ENCODE measurements at places on chromosomes 3 and 15. TPM values are rescaled to one million over a fixed set of nuclear protein-coding genes. Genes with fewer than 3 reads are reported as not detected.

ATP13A5 gene
- not detected for total RNA-seq

CAMK2N2 gene
- total RNA-seq = not detected

EAF2 gene
- total RNA-seq = 2.3 TPM

DAZL gene
- not detected for total RNA-seq

GRCh38 chr3:15982243-15982642 is 184.5 kb upstream of the ANKRD28 start:
- DNase-seq = no peak

DNA sequence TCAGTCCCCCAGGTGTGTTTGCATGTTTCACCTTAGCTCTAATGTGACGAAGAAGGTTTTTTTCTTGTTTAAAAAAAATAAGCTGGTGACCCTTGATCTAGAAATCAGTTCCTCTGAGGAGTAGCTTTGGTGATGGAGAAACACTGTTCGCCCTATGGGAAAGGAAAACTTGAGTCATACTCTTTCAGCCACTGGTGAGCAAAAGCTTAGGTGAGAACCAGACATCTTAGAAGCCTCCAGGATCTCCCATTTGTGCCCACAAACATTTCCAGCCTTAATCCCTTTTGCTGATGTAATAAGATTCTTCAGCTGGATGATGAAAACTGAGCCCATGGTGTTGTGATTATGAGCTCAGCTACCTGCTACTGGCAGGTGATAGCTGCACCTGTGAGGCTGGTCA is 37.8 kb downstream of the SLC27A2 start:
- DNase-seq = peak; percentile 52

GRCh38 chr3:158492685-158493084 is 78.3 kb upstream of the MLF1 start:
- no peak for DNase-seq

- no peak for DNase-seq
These were observed 100.8 kb downstream of the TPRG1 start for GRCh38 chr3:189272500-189273119.

DNA sequence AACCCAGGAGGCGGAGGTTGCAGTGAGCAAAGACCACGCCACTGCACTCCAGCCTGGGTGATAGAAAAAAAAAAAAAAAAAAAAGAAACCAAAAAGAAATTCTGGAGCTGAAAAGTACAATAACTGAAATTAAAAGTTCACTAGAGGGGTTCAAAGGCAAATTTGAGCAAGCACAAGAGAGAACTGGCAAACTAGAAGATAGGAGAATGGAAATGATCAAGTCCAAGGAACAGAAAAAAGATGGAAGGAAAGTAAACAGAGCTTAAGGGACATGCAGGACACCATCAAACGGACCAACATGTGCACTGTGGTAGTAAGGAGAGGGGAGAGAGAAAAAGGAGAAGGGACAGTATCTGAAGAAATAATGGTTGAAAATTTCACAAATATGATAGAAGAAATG is 12.9 kb downstream of the SNX4 start:
- DNase-seq = no peak

- DNase-seq = peak; percentile 18
These were observed 392.3 kb upstream of the TPRG1 start for GRCh38 chr3:188779281-188779980.

- DNase-seq = peak; percentile 50
These were observed 39.3 kb downstream of the C2CD4B start for GRCh38 chr15:62125773-62126172.
